Right renal pelvis (tissue), 4 donors: ENCODE measurements at places on chromosomes 16 and 17. TPM values are rescaled to one million over a fixed set of nuclear protein-coding genes. Genes with fewer than 3 reads are reported as not detected.

The SPNS3 gene
- polyA plus RNA-seq = 2.2 TPM

The SLC16A11 gene
- polyA plus RNA-seq = 0.67 TPM

The ZNF18 gene
- polyA plus RNA-seq = 10.0 TPM

The CCL1 gene
- polyA plus RNA-seq = not detected

The ALOX12 gene
- 2.6 TPM for polyA plus RNA-seq

The EFCAB13 gene
- polyA plus RNA-seq = 6.2 TPM

The PIRT gene
- not detected for polyA plus RNA-seq
